ENCODE measurements at places on chromosomes 11 and 22.

DNA sequence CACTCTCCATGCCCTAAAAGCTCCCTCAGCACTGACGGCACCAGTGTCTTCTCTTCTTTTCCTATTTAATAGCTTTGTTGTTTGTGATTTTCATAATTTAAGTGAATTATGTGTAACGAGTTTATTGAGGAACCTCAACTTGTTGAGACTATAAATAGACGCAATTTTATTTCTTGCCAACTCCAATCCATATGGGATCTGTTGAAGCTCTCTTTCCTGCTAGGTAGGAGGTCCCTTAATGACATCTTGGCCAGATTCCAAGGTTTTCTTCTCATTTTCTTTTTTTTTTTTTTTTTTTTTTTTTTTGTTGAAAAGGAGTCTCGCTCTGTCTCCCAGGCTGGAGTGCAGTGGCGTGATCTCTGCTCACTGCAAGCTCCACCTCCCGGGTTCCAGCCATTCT, 14.2 kb downstream of the RTL6 start:
- DNase-seq, result no peak

DNA sequence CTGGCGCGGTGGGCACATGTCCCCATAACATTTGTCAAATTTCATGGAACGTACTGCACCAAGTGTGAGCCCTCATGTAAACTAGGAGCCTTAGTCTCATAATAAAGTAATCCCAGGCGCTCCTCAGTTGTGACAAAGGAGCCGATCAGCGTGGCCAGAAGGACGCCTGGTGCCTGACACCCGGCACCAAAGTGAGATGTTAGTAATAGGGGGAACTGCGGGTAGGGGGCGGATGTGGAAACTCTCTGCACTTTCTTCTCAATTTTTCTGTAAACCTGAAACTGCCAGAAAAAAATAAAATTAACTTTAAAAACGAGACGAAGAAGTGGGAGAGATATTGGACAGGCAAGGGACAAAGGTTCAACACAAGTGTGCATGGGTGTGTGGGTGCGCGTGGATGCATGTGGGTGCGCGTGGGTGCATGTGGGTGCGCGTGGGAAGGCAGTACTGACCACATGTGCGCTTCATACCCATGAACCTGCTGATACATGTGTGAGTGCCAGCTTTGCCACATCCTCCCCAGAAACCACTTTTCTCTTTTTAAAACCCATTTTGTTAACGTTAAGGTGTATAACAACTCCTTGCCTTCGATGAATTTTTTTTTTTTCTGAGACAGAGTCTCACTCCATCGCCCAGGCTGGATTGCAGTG, 55.4 kb upstream of the LINC01488 start:
- no peak for DNase-seq

DNA sequence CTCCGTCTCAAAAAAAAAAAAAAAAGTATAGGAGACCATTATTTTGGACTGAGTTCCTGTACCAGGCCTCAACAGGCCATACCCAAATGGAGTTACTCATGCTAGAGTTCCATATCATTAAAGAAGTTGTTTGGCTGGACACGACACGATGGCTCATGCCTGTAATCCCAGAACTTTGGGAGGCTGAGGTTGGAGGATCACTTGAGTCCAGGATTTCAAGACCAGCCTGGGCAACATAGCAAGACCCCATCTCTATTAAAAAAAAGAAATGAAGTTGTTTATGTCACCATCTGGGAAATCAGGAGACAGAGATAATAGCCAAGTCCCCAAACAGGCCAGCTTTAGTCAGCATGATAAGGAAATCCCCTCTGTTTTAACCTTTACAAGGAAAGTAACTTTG, 6.7 kb upstream of the FNBP4 start:
- no peak for DNase-seq

DNA sequence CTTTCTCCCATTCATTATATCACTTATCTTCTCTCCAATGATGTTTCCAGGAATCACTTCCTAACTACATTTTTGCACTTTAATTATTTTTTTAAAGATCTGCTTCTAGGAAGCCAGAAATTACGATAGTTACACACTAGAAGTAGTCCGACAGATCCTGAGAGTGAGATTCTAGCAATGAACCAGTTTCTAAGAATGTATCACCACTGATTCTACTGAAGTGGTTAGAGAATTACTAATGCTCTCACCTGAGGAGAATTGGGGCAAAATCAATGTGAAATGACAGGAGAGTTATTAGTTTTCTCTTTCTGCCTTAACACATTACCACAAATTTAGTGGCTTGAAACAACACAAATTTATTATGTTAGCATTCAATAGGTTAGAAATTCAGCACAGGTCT, 241.2 kb downstream of the CASP12 start:
- no peak for DNase-seq

DNA sequence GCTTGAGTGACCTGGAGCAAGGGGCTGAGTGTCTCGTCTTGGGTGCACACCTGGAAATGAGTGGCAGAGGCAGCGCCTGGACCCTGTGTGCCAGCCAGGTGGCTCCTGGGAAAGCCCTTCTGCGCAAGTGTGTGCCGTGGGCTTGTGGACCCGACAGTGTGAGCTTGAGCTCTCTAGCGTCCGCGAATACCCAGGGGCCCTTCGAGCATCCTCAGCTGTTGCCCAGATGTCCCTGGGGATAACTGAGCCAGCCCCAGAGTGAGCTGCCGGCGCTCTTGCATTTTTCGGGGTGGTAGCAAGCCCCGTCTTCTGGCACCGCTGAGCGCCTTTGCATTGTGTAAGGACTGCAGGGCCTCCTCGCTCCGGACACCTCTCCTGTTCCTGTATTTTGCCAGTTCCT, 399.2 kb downstream of the TBC1D22A start:
- DNase-seq, result no peak
